Uterus (tissue), 4 donors: ENCODE measurements at places on chromosomes 1 and 21. TPM values are rescaled to one million over a fixed set of nuclear protein-coding genes. Genes with fewer than 3 reads are reported as not detected.

DNA sequence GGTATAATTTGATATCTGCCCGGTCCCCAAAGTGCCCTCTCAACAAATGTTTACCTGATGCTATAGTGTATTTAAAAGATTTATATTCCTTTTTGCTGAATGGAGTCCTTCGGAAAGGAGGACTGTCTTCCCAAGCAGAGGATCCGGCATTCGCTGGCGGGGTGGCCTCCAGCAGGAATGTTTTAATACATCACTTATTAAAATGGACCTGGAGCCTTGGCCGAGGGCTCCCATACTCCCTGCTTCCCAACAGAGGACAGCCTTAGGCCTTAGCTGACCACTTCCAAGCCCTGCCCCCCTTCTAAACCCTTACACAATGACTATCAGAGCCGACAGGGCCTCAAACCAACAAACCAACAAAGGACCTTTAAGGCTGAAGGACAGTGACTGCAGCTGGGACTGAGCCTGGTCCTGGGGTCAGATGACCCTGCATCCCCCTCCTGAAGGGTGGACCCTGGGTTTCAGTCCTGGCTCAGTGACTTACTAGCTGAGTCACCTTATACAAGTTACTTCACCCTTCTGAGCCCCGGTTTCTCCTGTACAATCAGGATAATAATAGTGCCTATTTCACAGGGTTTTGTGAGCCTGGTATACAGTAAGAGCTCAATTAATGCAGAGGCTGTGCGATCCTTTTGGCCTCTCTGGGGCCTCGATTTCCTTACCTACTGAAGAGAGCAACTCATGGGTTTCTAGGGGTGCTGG lies 5.6 kb downstream of the CAMK2N1 start:
- no peak for DNase-seq

GRCh38 chr1:178575611-178576361 lies 62.9 kb downstream of the TEX35 start:
- DNase-seq, result no peak

DNA sequence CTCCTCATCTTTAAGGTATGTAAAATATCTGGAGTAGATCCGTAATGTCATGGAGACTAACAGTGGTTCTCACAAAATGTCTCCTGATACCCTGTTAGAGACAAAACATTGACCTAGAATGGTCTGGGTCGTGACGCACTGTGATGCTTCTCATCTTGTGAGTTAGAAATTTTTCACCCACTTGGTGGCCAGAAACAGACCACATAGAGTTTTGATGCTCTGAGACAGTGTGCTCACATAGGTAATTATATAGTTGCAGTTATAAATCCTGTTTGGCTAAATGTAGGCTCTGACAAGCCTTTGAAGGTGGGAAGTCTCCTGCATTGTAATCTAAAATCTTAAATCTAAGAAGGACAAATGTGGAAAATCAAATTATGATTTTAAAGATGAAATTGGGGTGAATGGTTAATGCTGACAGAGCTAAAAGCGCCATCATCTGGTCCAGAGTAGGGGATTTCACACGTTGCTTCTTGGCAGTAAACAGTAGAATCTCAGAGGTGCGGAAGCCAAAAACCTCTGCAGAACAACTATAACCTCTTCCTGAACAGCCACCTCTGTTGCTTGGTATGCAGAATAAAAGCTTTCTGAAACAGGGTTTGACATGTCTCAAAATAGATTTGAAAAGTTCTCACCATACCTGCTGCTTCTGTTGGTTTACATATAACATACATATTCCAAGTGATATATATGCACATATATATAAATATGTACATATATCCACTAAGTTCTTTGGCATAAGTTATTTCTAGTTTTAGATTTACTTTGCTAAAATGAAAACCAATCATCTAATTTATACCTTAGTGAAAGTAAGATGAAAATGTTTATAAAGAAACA lies 17.1 kb downstream of the RPAP2 start:
- no peak for DNase-seq

GRCh38 chr1:56963667-56964066 lies 2.1 kb downstream of the C8B start:
- DNase-seq, result no peak

Gene ST6GALNAC3
- total RNA-seq, result 6.7 TPM

- DNase-seq, result no peak
Observed at GRCh38 chr1:16903458-16903796, 7.6 kb downstream of the RNU1-2 start.

DNA sequence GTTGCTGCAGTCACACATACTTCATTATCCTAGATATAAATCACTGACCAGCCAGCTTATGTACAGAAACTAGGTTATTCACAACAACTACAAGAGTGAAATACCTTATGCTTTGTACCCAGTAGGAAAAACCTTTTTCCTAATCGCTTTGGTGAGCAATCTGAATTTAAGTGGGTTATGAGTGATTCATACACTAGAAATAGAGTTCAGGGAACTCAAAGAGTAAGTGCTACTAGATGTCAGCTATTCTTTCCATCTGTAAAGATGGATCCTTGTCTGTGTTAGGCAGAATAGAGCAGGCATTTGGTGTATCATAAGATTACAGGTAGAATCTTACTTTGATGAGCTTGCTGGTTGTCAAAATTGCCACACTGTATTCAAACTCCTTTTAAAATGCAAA lies 101.9 kb downstream of the ZNF644 start:
- no peak for DNase-seq

DNA sequence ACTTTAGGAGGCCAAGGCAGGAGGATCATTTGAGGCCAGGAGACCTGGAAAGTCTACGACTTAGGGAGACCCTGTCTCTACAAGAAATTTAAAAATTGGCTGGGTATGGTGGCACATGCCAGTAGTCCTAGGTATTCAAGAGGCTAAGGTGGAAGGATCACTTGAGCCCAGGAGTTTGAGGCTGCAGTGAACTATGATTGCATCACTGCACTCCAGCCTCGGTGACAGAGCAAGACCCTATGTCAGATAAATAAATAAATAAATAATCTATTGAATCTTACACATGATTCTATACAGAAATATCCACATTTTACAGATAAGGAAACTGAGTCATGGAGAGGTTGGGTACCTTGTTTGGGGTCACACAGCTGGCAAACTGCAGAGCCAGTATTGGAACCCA lies 89.1 kb downstream of the MAN1C1 start:
- no peak for DNase-seq

Gene SMIM1
- 4.4 TPM for total RNA-seq

GRCh38 chr1:96558635-96559034 lies 162.9 kb upstream of the PTBP2 start:
- DNase-seq, result no peak

Gene KRTAP20-3
- not detected for total RNA-seq

DNA sequence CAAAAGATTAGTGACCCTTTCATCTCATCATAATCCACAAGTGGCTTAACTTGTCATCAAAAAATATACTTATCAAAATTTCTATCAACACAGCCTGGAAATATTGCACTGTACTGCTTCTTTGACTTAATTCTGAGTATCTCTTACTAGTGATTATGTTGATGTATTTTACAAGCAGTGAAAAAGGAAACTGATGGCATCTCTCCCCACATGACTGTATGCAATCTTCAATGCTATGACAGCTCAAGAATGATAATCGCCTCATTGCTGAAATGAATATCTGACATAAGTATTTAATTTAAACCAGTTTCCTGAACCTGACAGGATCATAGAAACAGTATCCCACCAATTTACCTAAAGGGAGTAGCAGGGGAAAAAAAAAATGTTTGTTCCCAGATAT lies 79.5 kb downstream of the DPYD start:
- no peak for DNase-seq

Gene SELP
- total RNA-seq, result 26.8 TPM

- peak; percentile 32 for DNase-seq
Observed at GRCh38 chr1:114756949-114757454, 782 bp downstream of the CSDE1 start.

Gene GNAT2
- not detected for total RNA-seq

- no peak for DNase-seq
Observed at GRCh38 chr21:44999428-44999971, 59.7 kb downstream of the SLX9 start.

Gene KCNQ4
- total RNA-seq, result not detected

DNA sequence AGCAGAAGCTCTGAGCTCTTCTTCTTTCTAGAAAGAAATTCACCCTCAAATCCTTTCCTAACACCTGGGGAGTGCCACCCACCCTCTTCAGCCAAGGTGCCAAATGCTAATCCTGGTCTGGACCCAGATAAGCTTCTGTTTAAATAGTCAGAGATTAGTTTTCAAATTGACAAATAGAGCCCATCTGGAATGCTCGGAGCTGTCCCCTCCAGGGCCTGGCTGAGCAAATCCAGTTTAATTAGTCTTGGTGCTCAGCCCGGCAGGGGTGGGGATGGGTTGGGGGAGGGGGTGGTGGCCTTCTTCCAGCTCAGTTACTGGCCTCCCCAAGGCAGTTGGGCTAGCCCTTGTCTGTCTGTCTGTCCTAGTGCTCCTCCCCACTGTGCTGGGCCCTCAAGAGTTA lies 269.5 kb downstream of the GRIK3 start:
- DNase-seq, result no peak

Gene OSCP1
- 22.4 TPM for total RNA-seq

- no peak for DNase-seq
Observed at GRCh38 chr1:111738133-111738435, 1.1 kb downstream of the INKA2 start.
